ENCODE measurements at places on chromosomes 1 and 21.

GRCh38 chr1:226082959-226083301 is 20.4 kb downstream of the H3-3A start:
- DNase-seq, result no peak

DNA sequence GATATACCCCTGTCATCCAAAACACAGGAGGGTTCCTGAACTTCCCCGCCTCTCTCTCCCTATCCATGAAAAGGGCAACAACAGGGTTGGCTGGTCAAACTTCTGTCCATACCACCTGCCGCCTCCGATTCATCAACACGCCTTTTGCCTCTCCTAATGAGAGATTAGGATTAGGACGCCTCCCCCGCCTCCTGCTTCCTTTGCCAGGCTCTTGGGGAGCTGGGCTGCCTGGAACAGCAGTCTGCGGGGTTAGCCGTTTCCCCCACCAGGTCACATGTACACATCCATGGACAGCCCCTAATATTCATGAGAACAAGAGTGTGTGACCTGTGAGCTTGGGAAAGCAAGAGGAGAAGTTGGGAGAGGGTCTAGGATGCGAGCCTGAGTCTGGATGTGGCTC is 2.3 kb upstream of the OPTC start:
- DNase-seq, result no peak

DNA sequence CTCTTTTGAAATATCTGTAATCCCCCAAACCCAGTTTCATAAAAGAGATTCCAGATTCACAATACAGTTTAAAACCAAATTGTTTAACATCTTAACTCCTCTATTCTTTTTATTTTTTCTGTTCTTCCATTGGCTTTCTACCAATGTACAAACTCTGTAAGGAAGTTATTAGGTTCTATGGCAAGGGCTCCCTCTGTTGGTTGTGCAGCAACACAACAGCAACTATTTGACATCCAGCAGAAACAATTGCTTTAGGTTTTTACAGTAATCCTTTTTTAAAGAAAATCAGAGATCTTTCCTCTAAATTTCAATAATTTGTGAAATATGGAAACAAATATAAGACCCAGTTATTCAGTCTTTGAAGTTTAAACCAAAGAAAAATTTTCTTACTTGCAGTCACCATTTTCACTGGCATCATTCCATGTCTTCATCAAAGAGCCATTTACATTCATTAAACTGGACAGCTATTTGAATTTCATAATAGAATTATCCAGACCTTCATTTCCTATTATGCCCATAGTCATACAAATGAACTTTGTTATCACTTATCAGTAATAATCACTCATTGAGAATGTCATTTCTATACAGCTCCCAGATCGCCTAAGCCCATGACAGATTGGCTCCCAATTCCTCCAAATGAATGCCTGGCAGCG is 46.5 kb upstream of the RNF11 start:
- DNase-seq, result peak; percentile 3

DNA sequence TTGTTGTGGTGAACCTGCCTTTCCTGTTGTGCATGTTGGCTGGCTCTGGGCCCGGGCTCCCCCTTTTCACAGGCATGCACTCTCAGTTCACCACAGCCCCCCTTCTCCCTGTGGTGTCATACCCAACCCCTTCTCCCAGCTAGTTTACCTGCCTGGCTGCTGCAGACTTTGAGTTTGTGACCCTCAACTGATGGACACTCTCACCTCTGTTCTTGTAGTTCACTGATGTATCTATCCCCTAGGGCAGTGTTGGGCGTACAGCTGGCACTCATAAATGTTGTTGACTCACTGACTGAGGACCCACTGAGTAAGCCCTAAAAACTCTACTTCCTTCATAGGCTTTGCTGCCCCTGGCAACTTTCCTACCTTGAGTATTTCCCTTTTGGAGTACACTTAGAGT is 54.9 kb downstream of the WDR64 start:
- no peak for DNase-seq

DNA sequence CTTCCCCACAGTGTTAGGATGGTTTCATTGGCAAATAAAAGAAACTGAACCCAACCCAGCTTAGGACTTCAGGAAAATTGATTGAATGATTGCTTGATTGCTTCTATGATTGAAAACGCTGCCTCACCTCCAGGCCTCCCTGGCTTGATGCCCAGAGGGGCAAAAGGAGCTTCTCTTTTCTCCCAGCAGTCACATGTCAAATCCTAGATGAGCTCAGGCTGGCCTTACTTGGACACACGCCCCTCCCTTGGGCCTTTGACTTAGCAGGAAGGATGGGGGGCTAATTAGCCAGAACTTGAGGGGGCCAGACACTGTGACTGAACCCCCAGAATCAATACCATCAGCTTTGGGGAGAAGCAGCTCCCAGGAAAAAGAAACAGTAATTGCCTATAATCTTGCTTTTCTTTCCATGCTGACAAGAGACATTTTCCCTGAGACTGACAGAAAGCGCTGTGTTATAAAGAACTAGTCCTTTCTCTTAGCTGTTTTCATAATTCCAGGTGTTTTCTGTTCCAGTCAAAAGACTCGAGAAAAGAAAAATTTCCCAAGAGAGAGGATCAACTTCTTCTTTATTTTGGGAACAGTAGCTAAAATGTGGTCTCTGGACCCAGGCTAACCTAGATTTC is 50.8 kb upstream of the ATP5PO start:
- no peak for DNase-seq

DNA sequence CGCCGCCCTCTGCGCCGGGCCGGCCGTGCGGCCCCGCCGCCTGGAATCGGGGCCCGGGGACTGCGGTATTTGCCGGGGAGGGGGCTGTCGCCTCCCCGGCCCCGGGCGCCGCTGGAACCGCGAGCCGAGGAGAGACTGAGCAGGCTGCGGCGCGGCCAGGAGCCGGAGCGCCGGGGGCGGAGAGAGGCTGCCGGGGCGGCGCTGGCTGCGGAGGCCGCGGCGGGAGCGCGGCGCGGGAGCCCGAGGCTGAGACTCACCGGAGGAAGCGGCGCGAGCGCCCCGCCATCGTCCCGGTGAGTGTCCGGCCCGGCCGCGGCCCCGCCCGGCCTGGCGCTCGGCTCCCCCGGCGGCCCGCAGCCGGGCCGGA is 746 bp downstream of the DYRK1A start:
- no peak for DNase-seq

DNA sequence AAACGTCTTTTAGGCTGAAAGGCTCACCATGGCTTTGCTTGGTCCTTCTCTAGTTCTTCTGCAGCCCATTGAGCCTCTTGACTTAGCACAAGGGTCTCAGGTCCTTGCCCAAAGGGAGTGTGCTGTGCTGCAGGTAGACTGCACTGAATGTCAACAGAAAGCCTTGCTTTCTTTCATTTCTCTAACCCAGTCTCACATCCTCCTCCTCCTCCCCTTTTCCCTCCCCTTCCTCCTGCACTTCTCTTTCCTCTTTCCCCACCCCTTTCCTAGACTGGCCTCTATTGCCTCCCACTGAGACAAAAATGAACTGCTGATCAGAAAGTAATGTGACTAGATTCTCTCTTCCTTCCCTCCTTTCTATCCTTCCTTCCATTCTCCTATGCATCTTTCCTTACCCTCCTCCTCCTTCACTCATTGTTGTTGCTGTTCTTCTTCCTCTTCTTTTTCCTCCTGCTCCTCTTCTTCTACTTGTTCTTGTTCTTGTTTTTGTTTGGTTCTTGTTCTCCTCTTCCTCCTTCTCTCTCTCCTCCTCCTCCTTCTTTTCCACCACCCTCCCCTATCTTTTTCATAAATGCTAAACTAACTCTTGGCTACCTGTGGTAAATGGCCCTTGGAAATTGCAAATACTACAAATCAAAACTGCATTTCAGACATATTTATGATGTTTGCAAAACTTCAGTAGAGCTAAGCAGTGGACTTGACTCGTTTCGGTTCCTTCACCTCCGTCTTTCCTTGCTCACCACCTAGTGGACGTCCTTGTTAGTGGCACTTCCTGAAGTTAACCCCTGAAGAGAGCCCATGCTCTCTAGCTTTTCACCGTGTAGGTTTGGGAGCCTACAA is at the start of gene SELL:
Gene SELL (minus strand): TSS at position 152 of the 840 bp plus-strand sequence. CDS start 122 bp downstream, at position 30.
- DNase-seq, result peak; percentile 60

GRCh38 chr21:42060166-42060565 is 11.0 kb upstream of the UMODL1 start:
- DNase-seq, result no peak

DNA sequence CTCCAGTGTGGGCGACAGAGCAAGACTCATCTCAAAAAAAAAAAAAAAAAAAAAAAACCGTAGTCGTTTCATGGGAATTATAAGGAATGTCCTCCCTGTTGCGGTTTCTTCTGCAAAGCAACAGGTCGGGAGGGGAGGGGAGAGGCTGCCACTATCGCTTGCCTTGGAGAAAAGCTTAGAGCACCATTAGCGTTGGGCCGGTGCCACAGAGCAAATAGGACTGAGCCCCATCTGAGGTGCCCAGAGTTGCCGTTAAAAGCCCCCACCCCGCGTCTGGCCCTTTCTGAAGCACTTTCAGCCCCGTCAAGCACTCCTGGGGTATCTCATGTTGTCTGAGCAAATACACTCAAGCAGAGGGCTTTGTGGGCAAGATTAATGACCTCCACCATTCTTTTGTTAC is 2.2 kb downstream of the RIPPLY3 start:
- no peak for DNase-seq

DNA sequence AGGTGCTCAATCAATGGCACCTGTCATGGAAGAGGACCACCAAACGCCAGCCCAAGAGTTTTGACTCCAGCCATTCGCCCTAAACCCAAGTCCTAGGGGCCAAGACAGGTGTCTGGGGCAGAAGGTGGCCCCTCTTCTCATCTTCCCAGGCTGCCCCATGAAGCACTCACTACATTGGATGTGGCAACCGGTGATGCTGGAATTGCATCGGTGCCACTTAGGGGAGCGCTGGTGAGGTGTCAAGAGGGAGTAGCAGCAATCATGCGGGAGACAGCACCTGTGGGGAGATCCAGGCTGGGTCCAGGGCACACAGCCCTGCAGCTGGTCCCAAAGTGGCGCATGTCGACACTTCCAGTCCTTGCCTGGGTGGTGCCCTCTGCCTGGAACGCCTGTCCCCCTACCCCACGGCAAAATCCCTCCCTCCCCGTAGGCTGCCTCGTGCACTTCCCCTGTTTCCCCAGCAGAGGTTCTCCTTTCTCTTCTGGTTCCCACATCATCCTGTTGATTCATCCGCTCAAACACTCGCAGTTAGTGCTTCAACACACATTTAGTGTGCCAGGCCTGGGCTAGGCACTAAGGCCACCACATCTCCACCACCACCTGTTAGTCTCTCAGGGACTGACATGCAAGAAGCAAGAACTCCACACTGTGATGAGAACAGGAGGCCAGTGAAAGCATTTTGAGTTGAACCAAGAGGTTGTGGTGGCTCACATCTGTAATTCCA is 18.5 kb downstream of the PLA2G2D start:
- DNase-seq, result no peak

GRCh38 chr1:236795757-236796667 is 920 bp downstream of the MTR start:
- DNase-seq, result peak; percentile 36

GRCh38 chr1:207088161-207088560 is 499 bp upstream of the C4BPB start:
- DNase-seq, result no peak

- no peak for DNase-seq
These were observed 11.2 kb upstream of the LAMTOR5 start for GRCh38 chr1:110418729-110419128.

DNA sequence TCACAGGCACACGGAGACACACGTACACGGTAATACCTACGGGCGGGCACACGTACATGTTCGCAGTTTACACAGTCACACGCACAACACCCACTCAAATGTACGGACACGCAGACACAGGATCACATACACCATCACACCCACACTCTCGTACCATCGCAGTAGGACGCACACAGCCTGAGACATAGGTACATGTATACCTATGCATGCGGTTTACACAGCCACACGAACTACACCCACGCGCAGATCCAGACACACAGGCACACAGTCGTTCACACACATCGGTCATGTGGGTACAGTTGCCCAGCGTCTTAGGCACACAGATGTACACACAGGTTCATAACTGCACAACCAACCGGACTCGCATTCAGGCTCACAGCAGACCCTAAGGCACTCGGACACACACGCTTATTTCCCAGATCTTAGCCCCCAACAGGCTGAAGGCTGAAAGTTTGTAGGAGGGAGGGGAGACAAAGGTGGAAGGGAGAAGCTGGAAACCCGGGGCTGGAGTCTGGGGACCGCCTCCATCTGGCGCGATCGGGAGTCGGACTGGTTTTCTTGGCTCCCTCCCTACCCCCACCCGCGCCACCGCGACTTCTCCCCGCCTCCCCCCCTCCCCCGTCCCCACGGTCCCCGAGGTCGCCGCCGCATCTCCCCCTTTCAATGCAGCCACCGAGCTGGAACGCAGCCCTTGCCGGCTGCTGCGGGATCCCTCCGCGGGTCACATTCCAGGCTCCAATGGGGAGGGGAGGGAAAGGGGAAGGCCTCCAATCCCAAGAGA is 51.9 kb upstream of the SYNC start:
- DNase-seq, result no peak

DNA sequence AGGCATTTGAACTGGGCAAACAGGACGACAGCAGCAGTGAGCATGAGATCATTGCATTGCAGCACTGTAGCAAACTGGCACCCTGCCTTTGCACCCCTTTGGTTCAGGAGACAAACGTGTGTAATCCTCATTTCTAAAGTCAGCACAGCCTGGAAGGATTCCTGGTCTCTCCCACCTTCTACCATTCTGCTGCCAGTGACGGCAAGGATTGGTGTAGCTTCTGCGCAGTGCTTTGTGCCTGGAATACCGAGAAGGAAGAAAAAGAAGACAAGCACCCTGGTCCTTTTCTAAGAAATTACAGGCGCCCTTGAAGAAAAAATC is 805.3 kb downstream of the USP25 start:
- no peak for DNase-seq

GRCh38 chr1:62962014-62962812 is 178.3 kb downstream of the ATG4C start:
- DNase-seq, result no peak

DNA sequence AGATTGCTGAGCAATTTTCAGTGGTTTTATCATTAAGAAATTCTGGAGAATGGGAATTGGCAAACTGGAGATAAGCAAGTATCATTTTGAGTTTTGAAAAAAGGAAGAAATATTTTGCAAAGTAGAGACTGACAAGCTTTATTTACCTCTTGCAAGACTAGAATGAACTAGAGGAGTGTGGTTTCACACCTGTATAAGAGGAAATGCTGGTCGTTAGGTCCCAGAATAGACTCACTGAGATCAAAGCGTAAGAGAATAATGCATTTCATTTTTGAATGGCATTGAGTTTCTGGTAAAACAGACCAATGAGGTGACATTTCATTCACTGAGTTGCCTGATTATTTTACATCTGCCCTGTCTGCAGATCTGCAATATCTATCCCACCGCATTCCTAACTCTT is 308.1 kb downstream of the ADGRL2 start:
- no peak for DNase-seq

- DNase-seq, result no peak
These were observed 37.1 kb upstream of the ARF1 start for GRCh38 chr1:228045405-228045804.

GRCh38 chr1:173205146-173206051 is 1.7 kb downstream of the TNFSF4 start:
- no peak for DNase-seq

DNA sequence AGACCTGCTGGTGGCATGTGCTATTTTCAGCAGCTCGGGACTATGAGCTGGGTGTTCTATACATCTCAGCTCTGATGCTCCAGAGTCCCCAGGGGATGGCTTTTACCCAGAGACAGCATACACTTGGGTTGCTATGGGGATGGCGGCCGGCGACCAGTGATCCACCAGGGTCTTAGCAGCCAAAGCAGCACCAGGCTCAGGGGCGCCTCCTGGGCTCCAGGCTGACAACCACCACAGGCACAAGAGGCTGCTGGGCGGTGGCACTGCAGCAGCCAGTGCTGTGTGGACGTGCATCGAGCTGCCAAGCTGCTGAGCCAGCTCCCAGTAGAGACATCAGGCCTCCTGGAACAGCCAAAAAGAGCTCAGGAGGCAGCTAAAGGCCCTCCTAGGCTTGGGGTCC is 37.6 kb upstream of the CLSTN1 start:
- no peak for DNase-seq
